Activated CD4-positive, CD25-positive, alpha-beta regulatory T cell treated with anti-CD3 and anti-CD28 coated beads, Interleukin-2, amount 50 U/mL, for 16 hours (primary cell): ENCODE measurements at places on chromosomes 7 and 10.

- no peak for DNase-seq
These were observed 511.0 kb downstream of the XPNPEP1 start for GRCh38 chr10:109412353-109412752.

DNA sequence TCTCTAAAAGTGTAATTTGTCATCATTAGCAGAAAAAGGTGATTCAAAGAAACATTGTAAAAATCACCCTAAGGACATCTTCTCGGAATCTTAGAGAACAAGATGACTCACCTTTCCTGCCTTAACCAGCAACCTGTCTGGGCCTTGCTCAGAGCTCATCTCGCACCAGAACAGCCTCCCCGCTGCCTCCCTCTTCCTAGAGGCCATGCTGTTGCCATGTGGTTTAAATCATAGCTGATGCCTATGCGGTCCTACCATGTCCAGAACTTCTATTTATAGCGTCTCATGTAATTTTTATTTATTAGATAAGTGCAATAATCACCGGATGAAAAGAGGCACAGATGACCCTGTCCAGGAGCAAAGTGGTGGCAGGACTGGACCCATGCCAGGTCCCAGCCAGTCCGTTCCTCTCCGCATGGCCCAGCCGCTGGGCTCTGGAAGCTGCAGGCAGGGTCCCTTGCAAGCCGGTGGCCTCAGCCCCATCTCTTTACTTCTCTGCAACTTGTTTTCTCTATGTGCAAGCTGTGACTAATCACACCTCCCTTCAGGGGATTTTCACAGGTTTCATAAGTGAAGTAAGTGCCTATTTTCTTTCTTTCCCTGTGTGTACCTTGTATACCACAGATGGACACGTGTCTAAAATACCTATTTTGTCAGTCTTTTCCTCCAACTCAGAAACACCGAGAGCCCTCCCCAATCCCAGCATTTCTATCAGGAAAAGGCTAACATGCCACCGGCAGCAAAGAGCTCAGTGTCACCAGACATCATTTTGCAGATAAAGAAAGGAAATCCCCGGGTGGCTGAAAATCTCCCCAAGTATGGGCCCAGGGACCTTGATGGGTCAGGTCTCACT is 27.1 kb downstream of the KLF6 start:
- no peak for DNase-seq

DNA sequence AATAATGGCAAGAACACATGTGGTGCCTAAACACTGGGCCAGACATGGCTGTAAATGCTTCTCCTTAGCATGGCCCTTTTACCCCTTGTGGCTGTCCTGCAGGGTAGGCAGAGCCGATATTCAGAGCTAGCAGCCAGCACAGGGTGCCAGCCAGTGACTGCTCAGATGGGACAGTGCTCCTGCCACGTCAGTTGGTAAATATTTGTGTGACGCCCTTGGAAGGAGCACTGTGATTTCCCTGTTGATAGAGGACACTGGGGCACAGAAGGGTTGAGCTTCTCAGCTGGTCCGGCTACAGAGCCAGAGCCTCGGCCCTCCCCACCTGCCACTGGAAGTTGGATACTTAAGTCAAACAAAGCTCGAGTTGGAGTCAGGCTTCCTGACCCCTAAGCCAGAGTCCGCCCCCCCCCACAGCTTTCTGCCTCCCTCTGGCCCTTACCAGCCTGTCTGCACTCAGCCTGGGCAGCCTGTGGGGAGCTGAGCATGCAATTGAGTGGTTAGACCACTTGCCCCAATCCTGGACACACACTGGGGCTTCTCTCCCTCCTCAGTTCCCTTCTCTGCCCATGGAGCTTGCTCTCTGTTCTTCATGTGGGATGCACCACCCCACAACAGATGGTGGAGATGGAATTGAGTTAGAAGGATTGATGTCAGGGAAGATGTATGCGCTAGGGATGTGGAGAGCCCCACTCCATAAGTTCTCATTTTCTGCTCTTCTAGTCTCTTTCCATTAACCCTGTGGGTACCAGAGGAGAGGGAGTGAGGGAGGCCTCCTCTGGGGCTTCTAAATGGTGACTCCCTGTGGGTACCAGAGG is 350.8 kb downstream of the PLXNA4 start:
- no peak for DNase-seq

GRCh38 chr10:59358576-59358975 is 3.8 kb downstream of the FAM13C start:
- no peak for DNase-seq

GRCh38 chr7:131096267-131096927 is 231.3 kb upstream of the MKLN1 start:
- no peak for DNase-seq

DNA sequence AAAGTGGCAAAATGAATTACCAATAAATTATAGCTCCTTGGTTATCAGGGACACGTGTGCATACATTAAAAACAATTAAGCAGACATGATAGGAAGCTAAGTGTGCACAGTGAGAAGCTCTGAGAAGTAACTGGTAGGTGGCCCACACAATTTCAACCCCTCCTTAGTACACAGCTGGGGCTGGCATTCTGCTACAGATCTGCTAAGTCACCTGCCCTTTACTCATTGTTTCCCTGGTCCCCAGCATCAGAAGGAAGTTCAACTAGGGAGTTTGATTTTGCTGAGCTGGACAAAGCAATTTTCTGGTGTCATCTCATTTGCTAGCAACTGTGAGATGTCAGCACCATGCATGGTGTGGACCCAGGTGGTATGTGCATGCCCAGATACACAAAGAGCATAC is 424.1 kb upstream of the NPVF start:
- no peak for DNase-seq

DNA sequence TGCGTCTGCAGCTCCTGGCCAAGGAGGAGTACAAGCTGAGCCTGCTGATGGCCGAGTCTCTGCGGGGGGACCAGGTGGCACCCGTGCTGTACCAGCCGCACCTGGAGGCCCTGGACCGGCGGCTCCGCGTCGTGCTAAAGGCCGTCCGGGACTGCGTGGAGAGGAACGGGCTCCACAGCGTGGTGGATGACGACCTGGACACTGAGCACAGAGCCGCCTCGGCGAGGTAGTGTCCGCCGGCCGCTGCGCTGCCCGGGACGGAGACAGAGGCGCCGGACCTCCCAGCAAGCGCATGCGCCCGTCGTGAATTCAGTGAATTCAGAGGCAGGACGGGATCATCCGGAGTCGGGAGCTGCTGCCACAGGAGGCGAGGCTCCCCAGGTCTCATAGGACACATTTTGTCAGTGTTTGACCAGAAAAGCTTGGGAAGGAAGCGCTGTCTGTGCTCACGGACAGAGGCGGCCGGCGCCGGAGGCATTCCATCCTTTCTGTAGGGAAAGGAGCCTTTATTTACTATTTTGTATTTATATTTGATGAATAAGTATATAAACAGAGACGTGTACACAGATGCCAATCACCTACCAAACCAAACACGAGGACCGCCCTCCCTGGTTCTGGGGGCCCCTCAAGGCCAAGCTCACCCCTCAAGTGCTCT is 30.1 kb upstream of the FOXL3 start:
- no peak for DNase-seq

DNA sequence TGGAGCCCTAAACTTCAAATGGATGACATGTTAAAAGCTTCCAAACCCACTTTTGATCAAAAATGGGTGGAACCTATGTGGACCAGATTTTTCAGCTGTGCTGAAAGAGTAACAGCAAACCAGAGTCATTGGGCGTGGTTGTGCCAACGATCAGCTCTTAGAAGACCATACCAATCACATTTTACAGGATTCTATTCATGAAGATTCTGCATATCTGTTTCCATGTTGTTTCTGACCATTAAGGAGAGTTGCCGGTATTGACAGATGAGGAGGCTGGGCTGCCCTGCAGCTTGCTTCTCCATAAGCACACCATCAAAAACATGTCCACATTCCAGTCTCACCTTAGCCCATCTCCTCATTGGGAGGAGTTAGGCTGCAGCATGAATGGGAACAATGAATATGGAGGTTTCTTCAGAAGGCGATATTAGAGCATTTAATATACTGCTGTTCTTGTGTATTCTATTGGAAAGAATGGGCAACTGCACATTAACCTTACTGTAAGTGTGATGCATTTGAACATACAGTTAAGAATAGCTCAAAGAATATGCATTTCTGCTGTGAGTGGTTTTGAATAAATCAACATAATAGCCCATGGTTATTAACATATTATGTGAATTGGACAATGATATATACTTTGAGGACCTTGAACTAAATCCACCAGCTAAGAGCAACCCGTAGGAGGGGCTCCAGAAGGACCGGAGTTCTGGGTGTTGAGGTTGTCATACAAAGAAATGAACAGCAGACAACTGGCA is 116.7 kb downstream of the TCF7L2 start:
- DNase-seq: no peak

DNA sequence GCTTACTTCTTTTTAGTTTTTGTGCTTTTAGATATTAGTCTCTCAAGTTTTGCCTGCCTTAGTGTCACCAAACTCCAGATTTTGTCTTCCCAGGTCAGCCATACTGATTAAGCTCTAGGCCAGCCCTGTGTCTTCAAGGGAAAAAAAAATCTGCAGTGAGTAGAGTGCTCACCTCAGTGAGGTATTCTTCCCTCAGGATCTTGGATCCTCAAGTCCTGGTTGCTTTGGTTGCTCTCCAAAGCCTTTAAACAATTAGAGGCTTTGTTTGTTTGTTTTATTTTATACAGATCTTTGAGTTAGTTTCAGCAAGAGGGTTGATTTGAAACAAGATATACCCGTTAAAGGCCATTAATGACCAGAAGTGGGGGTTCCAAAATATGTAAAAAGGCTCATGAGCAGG is 165.2 kb downstream of the GPR158 start:
- no peak for DNase-seq

DNA sequence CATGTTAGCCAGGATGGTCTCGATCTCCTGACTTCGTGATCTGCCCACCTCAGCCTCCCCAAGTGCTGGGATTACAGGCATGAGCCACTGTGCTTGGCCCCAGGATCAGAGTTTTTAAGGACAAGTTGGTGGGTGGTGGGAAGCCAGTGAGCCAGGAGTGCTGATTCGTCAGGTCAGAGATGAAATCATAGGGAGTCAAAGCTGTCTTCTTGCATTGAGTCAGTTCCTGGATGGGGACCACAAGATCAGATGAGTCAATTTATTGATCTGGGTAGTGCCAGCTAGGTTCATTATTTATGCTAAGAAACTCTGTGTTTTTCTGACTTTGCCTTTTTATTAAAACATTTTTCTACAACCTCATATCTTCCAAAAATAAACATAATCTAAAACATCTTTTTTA is 423.8 kb downstream of the ARL4A start:
- no peak for DNase-seq

DNA sequence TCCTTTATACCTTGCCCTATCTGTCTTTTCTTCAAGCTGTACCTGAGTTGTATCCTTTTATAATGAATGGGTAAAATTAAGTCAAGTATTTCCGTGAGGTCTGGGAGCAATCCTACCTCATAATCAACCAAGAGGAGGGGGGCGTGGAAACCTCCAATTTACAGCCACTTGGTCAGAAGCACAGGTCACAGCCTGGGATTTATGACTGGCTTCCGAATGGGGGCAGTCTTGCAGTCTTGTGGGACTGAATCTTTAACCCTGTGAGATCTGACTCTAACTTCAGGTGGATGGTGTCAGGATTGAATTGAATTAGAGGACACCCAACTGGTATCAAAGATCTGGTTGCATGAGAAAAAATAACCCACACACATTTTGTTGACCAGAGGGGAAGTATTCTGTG is 23.5 kb upstream of the KCNMA1 start:
- DNase-seq: no peak

- no peak for DNase-seq
These were observed 1.9 kb downstream of the APBB1IP start for GRCh38 chr10:26440088-26440470.

DNA sequence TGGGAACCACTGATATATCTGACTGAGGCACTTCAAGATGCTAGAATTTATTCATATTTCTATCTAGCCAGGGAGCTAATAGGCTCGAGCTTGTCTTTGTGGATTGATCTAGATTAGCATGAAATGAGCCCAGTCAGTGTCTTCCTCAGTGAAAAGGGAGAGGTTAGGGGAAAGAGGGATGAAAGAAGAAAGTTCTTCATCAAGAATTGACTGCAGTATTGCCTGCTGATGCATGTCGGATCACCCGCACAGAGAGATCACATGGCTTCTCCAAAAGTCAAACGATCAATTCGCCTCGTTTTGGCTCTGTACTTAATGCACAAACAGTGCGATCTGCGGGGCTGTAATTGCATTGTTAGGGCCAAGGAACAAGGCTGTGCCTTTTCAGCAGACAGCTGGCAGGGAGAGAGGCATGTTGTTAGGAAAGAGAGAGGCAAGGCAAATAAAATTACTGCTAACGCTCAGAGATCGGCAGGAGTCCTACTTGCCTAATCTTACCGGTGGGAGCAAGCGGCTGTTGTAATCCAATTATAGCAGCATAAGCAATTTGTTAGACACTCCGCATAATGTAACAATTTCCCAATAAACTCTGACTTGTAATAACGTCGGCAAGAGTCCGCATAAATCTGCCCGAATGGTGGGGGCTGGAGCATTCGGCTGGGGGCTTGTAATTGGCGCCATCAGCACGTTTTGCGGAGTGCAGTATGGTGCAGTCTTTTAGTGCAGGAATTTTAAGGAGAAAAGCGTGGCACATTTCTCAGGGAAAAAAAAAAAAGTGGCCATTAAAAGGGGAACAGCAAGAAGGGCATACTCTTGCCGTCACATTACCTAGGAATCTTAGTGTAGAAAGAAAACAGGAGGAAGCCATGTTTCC is 102.1 kb downstream of the POLL start:
- DNase-seq: no peak

- DNase-seq: no peak
These were observed 69.4 kb downstream of the CAMK1D start for GRCh38 chr10:12418725-12419261.

- DNase-seq: no peak
These were observed 264.3 kb downstream of the ADK start for GRCh38 chr10:74415146-74415839.

- DNase-seq: no peak
These were observed 17.7 kb upstream of the OPALIN start for GRCh38 chr10:96376483-96376882.

DNA sequence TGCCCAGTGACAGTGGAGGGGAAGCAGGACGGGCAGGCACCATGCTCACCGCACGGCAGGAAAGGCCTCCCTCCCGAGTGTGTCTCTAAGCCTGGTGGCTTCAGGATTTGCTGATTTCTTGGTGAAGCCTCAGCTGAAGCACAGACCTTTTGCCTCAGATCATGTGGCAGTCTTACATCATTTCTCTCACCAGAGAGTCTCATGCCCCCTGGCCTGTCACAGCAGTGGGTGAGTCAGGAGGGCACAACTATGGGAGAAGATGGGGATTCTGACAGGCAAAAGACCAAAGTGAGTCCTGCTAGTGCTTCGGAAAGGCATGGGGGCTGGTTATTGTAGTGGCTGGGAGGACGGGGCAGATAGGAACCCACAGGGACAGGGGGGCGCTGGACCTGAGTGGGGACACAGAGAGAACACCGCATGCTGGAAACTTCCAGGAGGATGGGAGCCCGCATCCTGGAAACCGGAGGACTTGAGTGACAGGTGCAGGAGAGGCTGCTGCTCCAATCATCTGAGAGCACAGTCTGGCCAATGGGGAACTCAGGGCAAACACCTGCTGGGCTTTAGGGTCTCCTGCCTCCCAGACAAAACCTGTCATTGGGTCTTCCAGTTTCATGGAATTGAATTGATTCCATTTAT is 166.8 kb downstream of the ADARB2 start:
- DNase-seq: no peak
